ENCODE measurements at places on chromosomes 11 and 22.

DNA sequence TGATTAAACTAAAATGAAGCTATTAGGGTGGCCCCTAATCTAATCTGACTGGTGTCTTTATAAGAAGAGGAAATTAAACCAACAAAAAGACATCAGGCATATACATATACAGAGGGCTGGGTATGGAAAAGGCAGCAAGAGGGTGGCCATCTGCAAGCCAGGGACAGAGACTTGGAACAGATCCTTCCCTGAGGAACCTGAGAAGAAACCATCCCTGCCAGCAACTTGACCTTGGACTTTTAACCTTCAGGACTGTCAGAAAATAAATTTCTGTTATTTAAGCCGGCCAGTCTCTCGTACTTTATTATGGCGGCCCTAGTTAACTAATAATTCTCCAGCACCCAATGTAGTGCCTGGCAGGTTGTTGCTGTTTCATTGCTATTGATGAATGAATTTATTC, 361.5 kb upstream of the PDGFD start:
- DNase-seq = no peak

DNA sequence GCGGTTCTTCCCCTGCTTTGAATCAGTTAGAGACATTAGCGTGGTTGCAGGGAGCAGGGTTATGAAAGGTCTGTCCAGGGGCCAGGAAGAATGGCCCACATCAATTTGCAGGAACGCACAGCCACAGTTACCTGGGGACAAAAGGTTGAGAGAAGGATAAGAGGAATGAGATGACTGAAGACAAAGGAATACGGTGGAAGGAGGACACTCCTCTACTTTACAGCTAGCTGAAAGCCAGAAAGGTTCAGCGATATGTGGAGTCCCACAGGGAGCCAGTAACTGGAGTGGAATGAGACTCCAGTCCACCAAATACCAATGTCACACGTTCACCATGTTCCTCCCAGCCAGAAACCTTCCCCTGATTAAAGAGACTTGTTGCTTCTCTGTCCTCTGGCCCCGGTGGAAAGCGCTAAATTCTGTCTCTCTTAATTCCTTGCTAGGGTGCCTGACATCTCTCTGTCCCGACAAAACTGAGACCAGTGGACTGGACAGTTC, 10.7 kb downstream of the XNDC1N start:
- DNase-seq = no peak

DNA sequence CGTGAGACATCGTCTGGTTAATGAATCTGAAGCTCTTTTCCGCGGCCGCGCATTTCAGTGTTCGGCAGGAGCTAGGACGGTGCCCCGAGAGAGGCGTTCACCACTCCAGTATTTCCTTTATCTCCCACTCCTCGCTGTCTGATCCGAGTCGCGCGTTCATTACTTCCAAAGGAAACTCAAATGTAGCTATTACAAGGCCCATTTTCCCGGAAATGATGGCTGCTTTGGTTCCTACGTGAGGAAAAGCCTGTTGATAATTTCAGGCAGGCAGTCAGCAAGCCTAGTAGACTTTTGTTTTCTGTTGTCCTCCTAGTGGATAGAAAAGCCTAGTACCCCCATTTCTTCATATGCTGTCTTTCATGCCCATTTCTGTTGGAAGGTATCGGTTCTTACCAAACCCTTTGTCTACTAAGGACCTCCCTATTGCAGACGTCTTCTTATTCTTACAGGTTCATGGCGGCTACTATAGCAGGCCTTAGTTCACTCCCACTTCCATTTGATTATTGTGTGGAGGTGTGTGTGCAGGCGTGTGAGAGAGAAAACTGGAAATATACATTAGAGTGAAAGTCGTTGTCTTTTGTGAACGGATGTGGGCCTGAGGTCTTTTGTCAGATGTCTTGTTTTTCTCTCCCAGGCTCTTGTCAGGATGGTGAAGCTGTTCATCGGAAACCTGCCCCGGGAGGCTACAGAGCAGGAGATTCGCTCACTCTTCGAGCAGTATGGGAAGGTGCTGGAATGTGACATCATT, 737 bp downstream of the RBM4 start:
- no peak for DNase-seq

GRCh38 chr11:18526130-18526520, 617 bp downstream of the TSG101 start:
- DNase-seq = no peak

- DNase-seq = no peak
These were observed 57.8 kb downstream of the MED15 start for GRCh38 chr22:20565079-20565734.

- no peak for DNase-seq
These were observed 38.1 kb downstream of the GRAMD4 start for GRCh38 chr22:46657996-46658947.

DNA sequence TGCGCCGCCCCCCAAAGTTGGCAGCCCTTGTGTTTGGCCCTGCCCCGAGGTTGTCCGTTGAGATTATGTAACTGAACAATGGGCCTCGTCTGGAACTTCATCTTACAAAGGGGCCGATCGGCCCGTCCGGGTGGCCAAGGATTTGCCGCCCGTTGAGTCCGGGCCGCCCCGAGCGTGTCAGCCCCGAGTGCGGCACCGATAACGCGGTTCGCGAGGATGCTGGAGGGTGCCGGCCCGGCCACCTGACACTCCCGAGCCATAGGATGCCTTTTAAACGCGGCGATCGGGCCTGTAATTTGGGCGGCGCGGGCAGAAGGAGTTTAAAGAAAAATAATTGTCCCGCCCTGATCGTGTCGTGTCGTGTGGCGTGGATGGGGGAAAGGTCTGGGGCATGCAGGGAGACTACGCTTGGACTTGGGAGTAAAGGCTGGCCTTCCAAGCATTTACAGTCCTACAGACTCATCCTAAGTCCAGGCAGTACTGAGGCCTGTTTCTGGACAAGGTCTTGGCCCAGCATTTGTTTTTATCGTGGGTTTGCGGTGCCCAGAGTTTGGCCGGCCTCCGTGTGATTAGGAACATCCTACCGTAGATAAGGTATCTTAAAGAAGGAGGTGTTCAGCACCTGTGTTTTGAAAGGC, 1.3 kb downstream of the WEE1 start:
- no peak for DNase-seq

Measured in LNCaP clone FGC (cell line).